ENCODE measurements at places on chromosomes 7 and 10.

DNA sequence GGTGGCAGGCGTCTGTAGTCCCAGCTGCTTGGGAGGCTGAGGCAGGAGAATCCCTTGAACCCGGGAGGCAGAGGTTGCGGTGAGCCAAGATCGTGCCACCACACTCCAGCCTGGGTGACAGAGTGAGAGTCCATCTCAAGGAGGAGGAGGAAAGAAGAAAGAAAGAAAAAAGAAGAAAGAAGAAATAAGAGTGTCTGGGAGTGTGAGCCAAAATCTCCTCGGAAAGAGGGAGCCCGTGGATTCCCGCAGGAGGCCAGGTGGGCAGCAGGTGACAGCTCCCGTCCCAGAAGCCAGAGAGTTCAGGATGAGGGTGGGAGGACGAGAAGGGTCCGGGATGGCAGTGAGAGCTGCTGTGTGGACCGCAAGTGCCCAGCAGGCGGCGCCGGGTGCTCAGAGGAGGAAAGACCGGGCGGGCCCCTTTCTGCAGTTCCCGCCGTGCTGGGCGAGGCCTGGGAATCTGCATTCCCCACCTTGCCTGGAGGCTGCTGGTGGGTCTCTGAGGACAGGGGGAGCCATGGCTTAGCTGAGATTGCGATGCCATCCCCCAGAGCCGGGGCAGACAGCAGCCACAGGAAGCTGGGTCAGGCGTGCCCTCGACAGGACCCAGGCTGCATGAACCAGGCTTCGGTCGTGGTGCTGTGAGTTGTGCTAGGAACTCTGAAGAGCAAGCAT is 17.1 kb upstream of the AMZ1 start:
- peak; percentile 93 for DNase-seq

DNA sequence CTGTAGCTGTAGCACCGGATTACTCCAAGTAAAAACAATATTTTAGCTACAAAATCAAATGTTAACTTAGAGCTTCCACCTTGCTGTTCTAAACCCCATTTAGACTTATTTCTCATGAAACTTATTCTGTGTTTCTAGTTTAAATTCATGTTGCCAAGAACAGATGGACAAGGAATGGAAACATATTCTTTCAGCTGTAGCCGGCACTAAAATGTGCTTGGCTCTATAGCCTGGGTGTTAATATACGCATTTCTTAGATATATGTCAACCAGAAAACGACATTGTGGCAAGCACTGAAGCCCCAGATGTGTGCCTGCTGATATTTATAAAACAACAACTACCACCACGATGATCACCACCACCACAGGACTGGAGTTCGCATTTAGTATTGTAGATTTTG is 190.3 kb upstream of the ETV1 start:
- no peak for DNase-seq

DNA sequence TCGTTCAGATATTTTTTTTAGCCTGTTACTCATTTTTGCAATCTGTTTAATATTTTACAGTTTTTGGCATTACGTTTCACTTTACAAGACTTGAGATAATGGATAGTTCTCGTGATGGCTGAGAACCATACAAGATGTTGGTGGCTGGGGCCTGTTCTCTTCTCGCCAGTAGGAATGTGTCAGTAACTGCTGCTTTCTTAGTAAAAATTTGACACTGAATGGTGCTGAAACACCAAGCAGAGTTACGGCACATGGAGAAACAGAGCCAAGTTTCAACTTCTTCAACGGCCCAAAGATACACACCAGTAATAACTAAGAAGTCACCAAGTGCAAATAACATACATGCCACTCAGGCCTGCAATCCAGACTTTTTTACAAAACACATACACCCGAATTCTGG is 130.4 kb downstream of the NRP1 start:
- no peak for DNase-seq

DNA sequence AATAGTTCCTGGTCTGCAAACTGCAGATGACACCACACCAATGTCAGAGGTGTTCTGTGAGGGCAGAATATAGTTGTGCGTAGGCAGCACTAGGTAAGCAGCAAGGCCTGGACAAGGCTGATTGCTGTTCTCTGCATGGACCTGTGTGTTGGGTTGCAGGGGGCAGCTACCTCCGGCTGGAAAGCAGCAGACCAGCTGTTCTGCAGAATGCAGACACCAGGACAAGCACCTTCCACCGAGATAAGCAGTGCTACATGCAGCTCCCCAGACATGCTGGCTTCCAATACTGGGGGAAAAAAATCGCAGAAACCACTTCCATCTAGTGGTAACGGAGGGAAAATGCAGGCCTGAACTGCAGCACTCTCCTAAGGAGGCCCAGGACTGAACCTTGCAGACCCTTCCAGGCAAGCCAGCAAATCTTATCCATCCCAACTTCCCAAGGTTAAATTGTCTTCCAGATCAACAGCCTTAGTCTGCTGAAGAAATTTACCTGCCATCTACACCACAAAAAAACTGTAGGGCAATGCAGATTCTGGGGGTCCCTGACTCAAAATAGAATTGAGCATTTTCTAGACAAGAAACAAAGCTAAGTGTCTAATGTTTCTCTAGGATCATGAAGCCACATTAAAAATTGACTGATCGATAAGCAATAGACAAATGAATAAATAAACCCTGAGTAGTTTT is 50.5 kb upstream of the COBL start:
- no peak for DNase-seq

GRCh38 chr10:85137253-85137652 is 808.9 kb downstream of the CCSER2 start:
- no peak for DNase-seq

DNA sequence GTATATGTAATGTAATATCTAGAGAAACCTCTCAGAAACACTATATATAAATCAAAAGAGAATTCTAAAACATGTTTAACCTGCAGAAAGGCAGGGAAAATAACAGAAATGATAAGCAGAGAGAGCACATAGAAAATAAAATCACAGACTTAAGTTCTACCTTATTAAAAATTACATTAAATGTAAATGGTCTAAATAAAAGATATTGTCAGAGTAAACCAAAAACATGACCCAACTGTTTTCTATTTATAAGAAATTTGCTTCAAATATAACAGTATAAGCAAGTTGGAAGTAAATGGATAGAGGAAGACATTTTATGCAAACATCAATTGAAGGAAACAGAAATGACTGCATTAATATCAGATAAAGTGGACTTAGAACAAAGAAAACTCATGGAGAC is 43.4 kb downstream of the HECTD2 start:
- no peak for DNase-seq
